Activated CD4-positive, alpha-beta memory T cell treated with anti-CD3 and anti-CD28 coated beads, Interleukin-2, amount 10 ng/mL, durations not matched to agents 7 days and 5 days (primary cell): ENCODE measurements at places on chromosomes 7 and 10. TPM values are rescaled to one million over a fixed set of nuclear protein-coding genes. Genes with fewer than 3 reads are reported as not detected.

The GJD4 gene
- total RNA-seq = not detected

DNA sequence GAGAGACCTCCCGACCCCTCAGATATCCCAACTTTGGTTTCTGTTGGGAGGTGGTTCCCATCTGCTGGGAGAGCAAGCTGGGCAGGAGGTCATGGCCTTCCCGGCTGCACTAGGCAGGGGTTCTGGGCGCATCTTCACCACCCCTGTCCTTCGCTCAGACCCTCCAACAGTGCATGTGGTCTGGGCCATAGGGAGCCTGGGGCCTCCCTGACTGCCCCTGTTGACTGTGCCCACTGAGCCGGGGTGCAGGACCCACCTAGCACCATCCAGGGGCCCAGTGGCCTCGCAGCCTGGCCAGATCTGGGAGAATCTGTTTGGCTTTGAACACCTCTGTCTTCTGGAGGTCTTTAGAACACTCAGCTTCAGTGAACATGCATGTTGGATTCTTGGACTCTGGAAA is 18.7 kb upstream of the INMT start:
- peaks cover 25% of the 10 kb centered on the region for H3K4me1 ChIP-seq
- no peak for DNase-seq
- no peak overlapping the region for H3K27ac ChIP-seq
- H3K36me3 ChIP-seq = no peaks in the 10 kb centered on the region

The ASAH2 gene
- total RNA-seq = 3.6 TPM

The SVOPL gene
- total RNA-seq = not detected

GRCh38 chr10:119250641-119251314 is 43.4 kb downstream of the GRK5 start:
- peaks cover 20% of the 10 kb centered on the region for H3K4me1 ChIP-seq
- no peaks in the 10 kb centered on the region for H3K27me3 ChIP-seq
- DNase-seq = no peak
- H3K27ac ChIP-seq = no peak overlapping the region

DNA sequence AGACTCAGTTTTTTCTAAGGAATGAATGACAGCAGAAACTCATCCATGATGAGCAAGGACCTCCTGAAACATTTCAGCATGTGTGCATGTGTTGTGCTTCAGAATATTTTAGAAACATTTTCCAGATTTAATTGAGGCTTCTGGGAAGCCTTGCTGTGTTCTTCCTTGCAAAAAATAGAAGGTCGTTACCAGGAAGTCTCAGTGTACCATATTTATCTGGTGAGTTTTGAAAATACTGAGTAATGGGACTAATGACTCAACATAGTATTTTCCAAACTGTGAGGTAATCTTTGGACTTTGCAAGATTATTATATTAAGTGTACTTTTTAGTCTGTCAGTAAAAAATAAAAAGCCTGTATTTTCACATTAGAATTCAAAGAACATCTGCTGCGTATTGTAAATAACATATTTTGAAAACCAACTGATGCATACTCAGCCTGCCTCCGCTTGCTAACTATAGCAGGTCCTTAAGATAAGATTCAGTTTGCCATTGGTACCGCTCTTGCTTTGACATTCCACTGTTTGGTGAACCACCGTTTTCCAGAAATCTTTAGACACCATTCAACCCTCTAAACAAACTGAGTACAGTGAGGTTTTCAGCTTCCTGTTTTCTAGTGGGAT is 739.6 kb upstream of the GALNT17 start:
- no peaks in the 10 kb centered on the region for H3K4me1 ChIP-seq
- no peak overlapping the region for H3K4me3 ChIP-seq
- no peak for DNase-seq
- no peaks in the 10 kb centered on the region for H3K36me3 ChIP-seq

The GPER1 gene
- 0.15 TPM for total RNA-seq

DNA sequence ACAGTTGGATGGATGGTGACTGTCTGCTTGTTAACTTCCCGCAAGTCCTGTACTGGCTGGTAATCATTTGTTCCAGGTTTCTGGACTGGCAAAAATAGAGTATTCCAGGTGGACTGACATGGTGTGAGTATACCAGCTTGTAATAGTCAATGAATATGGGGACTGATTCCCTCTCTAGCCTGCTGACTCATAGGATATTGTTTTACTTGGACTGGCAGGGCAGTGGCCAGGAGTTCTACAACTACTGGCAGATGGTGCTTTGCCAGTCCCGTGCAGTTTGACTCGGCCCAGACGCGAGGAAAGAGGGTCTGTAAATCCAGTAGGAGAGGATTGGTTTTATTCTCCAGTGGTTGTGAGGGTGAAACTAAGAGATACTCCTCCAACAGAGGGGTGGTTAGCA is 78.0 kb downstream of the PRR15 start:
- H3K4me3 ChIP-seq = no peak overlapping the region
- DNase-seq = no peak
- H3K27ac ChIP-seq = no peak overlapping the region

DNA sequence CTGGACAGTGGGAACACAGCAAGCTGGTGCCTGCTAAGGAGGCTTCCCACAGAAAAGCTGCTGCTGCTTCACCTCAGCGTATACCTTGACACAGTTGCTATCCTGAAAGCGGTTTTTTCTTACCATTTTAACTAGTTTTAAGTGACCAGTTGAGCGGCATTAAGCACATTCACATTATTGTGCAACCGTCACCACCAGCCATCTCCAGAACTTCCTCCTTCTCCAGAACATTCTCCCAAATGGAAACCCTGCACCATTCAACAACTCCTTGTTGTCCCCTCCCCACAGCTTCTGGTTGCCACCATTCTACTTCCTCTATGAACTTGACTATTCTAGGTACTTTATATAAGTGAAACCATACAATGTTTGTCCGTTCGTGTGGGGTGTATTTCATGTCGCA is 169.9 kb downstream of the SNX10 start:
- no peaks in the 10 kb centered on the region for H3K36me3 ChIP-seq
- no peak overlapping the region for H3K27ac ChIP-seq
- H3K4me1 ChIP-seq = no peaks in the 10 kb centered on the region
- peaks cover 17% of the 10 kb centered on the region for H3K27me3 ChIP-seq
- no peak overlapping the region for H3K4me3 ChIP-seq

DNA sequence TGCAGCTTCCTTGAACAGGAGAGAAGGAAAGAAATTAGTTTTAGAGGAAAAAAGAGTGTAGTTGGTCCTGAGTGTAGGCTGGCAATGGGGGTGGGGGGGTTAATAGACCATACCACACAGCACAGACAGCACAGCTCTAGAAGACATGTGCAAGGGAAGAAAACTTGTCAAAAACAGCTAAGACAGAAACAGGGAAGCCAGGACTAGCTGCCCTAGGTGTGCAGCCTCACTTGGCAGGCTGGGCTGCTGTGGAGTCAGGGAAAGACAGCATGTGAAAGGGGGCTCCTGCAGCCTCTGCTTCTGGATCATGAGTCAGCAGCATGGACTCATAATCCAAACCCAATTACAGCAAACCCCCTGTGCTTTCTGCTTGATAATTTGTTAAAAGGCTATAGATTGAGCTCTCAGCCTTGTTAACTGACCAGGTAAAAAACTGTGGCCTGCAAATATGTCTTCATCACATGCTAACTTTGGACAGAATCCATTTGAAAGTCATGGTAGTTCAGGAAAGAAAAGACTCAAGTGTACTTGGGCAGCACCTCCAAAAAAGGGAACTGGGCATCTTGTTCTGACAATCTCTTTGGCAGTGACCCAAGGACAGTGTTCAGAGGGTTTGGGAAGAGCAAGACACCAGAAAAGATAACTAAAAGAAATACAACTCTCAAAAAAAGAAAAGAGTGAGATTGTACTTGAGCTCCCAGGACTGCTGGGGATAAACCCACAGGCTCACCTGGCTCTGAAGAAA is 142.2 kb upstream of the VWC2 start:
- H3K27ac ChIP-seq = no peak overlapping the region
- H3K27me3 ChIP-seq = no peaks in the 10 kb centered on the region
- DNase-seq = no peak
- H3K4me1 ChIP-seq = no peaks in the 10 kb centered on the region

The TAS2R3 gene
- total RNA-seq = 0.73 TPM

DNA sequence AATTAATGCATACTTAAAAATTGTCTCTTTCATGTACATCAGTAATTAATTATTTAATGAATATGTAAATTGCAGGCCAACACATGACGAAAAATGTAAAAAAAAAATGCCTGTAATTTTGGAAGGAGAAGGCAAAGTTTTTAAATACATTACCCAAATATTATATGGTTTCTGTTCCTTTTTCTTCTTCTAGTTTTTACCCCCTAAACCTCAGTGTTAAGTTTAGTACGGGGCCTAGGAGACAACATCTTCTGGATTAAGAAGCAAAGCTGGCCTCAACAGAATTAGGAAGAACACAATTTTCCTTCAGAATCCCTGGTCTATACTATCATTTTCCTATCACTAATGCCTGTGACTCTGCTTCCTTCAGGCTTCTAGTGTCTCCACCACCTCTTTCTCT is 459.3 kb upstream of the NRP1 start:
- no peak for DNase-seq
- no peaks in the 10 kb centered on the region for H3K27me3 ChIP-seq
- no peak overlapping the region for H3K27ac ChIP-seq
- no peaks in the 10 kb centered on the region for H3K36me3 ChIP-seq
- no peak overlapping the region for H3K4me3 ChIP-seq
- H3K4me1 ChIP-seq = no peaks in the 10 kb centered on the region

DNA sequence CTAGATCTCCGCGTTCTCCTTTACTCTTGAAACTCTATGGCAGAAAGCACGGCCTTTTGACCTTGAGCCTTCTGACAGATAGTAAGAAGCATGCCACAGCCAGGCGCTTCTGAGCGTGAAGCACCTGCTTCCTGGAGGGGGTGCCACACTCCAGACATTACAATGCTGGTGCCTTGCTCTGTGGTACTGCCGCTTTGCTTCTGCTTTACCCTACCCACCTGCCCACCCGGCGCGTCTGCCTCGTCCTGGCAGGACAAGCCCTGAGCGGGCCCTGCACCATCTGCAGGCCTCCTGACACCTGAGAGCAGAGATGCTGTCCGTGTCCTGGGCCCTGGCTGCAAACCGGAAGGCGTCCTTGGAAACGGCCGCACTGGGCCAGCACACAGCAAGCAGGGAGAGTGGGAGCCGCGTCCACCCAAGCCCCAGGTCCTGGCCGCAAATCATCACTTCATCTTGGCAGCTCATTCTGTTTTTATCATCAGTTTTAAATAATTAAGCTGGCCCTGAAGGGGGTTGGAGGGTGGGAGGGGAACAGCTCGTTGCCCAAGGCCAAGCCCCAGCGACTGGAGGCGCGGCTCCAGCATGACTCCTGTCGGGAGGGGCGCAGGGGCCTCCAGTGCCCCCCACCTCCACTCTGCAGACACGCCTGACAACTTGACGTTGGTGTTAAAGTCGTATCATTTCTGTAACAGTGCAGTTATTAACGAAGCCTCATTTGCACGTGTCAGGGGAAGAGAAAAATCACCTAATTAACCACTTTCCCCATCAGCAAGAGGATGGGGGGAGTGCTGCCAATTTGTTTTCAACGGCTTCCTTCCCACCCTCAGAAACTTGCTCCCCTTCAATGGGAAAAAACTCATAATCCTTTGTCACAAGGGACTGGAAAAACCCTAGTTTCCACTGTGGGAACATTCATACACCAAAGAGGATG is 132.2 kb downstream of the MAD1L1 start:
- no peak overlapping the region for H3K27ac ChIP-seq
- no peaks in the 10 kb centered on the region for H3K27me3 ChIP-seq
- H3K4me3 ChIP-seq = no peak overlapping the region
- no peak for DNase-seq
- peaks cover 6% of the 10 kb centered on the region for H3K36me3 ChIP-seq

DNA sequence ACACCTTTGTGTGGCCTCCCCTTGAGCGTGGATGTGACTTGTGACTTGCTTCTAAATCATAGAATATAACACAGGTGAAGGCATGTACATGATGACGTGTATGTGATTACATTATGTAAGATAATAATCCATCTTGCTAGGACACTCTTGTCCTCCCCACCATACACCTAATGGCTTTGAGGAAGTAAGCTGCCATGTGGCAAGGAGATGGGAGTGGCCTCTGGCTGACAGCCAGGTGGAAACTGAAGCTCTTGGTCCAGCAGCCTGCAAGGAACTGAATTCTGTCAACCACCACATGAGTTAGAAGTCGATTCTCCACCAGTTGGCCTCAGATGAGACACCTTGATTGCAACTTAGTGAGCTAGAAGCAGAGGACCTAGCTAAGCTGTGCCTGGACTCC is 67.4 kb upstream of the ELN start:
- no peak overlapping the region for H3K27ac ChIP-seq
- H3K4me1 ChIP-seq = no peaks in the 10 kb centered on the region
- DNase-seq = no peak
- no peaks in the 10 kb centered on the region for H3K36me3 ChIP-seq
- no peak overlapping the region for H3K4me3 ChIP-seq

DNA sequence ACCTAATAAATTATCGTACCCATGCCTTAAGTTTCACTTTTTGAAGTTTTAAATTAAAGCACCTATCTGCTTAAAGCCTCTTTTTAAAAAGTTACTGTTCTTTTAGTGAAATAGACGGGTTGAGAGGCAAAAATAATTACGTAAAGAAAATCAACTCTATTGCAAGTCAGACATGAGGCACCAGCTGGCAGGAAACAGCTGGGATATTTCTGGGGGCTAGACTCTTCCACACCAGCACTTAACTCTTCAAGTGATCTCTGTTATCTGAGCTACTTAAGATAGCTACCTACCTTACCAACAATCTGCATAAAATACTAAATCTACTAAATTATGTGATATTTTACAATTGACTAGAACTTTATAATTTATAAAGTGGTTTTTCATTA is 35.8 kb downstream of the GBF1 start:
- no peaks in the 10 kb centered on the region for H3K27me3 ChIP-seq
- H3K27ac ChIP-seq = no peak overlapping the region
- no peak overlapping the region for H3K4me3 ChIP-seq
- peaks cover 61% of the 10 kb centered on the region for H3K4me1 ChIP-seq

DNA sequence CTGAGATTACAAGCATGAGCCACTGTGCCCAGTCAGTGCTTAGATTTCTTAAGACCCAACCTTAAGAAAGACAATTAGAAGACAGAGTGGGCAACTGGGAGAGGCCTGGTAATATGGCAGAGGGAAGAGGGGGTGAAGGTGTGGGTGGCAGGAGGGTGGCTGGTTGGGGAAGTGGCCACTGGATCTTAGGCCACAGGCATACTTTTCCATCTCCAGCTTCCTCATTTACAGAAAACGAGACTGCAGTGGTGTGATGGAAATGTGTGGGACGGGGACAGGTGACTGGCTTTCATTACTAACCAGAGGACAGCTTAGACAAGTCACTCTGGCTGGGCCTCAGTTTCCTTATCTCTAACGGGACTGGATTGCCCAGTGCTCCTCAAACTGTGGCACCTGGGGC is 1.0 kb upstream of the FFAR4 start:
- no peaks in the 10 kb centered on the region for H3K36me3 ChIP-seq
- H3K4me3 ChIP-seq = no peak overlapping the region
- no peak overlapping the region for H3K27ac ChIP-seq
- H3K4me1 ChIP-seq = peaks cover 1% of the 10 kb centered on the region

DNA sequence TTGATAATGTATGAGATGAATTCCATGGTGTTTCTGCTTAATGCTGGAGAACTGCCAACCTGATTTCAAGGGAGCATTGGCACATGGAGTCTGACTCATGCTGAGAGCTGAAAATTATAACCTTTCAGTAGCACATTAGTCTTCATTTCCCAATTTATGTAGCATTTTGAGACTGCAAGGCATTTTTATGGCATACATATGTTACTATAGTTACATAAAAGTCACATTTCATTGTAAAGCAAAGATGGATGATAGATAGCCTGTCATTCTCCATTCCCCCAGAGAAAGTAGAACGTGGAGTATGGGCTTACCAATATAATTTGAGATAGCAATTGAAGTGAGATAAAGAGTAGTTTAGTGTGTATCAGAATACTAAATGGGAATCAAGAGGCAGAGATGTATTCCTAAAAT is 103.1 kb downstream of the SLC16A9 start:
- H3K27ac ChIP-seq = no peak overlapping the region
- no peaks in the 10 kb centered on the region for H3K4me1 ChIP-seq
- H3K36me3 ChIP-seq = no peaks in the 10 kb centered on the region
- peaks cover 10% of the 10 kb centered on the region for H3K27me3 ChIP-seq
- DNase-seq = no peak
